ENCODE measurements at places on chromosomes 2 and 18. TPM values are rescaled to one million over a fixed set of nuclear protein-coding genes. Genes with fewer than 3 reads are reported as not detected.
A peak's percentile ranks its signal among the peaks of the same experiment; 100 is the strongest.

DNA sequence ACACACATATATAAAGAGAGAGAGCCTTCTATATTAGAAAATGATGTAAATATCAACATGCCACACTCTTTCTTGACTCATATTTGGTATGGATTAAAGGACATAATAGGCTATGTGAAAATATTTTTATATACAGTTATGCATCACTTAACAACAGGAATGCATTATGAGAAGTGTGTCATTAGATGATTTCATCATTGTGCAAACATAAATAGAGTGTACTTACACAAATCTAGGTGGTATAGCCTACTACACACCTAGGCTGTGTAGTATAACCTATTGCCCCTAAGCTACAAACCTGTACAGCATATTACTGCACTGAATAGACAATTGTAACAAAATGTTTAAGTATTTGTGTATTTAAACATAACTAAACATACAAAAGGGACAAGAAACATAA, 354.8 kb upstream of the CNTNAP5 start:
- H3K4me1 ChIP-seq, result no peaks in the 10 kb centered on the region
- no peak overlapping the region for H3K27ac ChIP-seq

The RGPD3 gene
- 0.11 TPM for total RNA-seq

- peaks cover 44% of the 10 kb centered on the region for H3K4me1 ChIP-seq
- peak; percentile 58 for DNase-seq
- H3K27ac ChIP-seq, result peak overlapping the region; percentile 17
These were observed 3.9 kb upstream of the KLHL29 start for GRCh38 chr2:23381084-23381483.

- DNase-seq, result peak; percentile 4
- peaks cover 36% of the 10 kb centered on the region for H3K4me1 ChIP-seq
- peak overlapping the region; percentile 66 for H3K4me3 ChIP-seq
- no peaks in the 10 kb centered on the region for H3K36me3 ChIP-seq
- peaks cover 2% of the 10 kb centered on the region for H3K27me3 ChIP-seq
- H3K27ac ChIP-seq, result peak overlapping the region; percentile 91
These were observed 47.1 kb downstream of the PRKCE start for GRCh38 chr2:45698554-45698953.

GRCh38 chr2:130764821-130765115, 9.4 kb downstream of the AMER3 start:
- no peaks in the 10 kb centered on the region for H3K4me1 ChIP-seq
- no peak overlapping the region for H3K4me3 ChIP-seq
- no peak overlapping the region for H3K27ac ChIP-seq
- no peak for DNase-seq

GRCh38 chr2:27306136-27306535, 2.1 kb downstream of the UCN start:
- H3K4me3 ChIP-seq, result no peak overlapping the region
- H3K4me1 ChIP-seq, result no peaks in the 10 kb centered on the region
- peaks cover 20% of the 10 kb centered on the region for H3K27me3 ChIP-seq
- no peak overlapping the region for H3K27ac ChIP-seq

DNA sequence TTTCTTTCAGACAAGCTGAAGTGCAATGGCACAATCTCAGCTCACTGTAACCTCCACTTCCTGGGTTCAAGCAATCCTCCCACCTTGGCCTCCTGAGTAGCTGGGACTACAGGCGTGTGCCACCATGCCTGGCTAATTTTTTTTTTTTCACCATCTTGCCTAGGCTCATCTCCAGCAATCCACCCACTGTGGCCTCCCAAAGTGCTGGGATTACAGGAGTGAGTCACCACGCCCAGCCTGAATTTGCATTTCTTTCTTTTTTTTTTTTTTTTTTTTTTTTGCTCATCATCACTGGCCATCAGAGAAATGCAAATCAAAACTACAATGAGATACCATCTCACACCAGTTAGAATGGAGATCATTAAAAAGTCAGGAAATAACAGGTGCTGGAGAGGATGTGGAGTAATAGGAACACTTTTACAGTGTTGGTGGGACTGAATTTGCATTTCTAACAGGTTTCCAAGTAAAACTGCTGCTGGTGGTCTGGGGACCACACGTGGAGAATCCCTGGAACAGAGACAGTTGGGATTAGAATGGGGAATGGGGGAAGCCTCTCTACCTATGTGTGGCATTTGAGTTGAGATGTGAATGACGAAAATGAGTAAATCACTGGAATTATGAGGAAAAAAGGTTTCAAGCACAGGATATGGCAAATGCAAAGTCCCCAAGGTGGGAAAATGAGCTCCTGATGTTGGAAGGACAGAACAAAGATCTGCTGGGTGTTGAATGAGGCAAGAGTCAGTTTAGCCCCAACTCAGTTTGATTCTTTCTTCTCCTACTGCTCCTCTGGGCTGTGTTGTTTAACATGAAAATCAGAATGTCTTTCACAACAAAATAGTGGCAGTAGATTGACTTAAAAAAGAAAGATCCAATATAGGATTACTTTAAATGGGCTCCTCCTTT, 88.8 kb upstream of the MAP4K4 start:
- H3K36me3 ChIP-seq, result no peaks in the 10 kb centered on the region
- DNase-seq, result no peak
- peaks cover 11% of the 10 kb centered on the region for H3K4me1 ChIP-seq
- no peak overlapping the region for H3K4me3 ChIP-seq
- no peak overlapping the region for H3K27ac ChIP-seq

The LRATD1 gene
- total RNA-seq, result not detected

DNA sequence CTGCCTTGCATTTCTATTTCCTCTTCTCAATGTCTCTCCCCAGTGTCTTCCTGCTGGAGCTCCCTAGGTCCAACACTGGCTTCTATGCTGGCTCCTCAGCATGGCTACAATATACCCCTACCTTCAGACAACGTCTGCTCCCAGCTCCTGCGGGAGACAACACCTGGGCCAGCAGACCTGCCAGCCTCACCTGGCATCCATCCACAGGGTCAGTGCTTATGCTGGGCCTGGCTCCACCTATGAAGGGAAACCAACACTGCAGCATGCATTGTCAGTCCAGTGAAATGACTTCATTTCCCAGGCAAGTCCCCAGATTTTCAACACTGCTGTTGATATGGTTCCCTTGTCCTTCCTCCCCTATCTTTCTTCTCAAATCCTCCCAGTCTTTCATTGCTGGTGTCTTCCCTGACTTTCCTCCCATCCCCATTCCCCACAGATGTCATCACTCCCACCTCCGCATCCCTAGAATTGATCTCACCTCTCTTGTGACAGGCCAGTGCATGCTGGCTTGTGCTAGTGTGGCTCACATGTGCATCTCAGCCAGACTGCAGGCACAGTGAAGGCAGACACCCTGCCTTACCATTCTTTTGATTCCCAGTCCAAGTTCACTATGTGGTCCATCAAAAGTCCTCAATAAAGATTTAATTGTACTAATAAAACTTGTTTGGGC, 98.0 kb downstream of the MYO5B start:
- no peak overlapping the region for H3K27ac ChIP-seq
- DNase-seq, result no peak

The MALL gene
- 39.1 TPM for total RNA-seq

DNA sequence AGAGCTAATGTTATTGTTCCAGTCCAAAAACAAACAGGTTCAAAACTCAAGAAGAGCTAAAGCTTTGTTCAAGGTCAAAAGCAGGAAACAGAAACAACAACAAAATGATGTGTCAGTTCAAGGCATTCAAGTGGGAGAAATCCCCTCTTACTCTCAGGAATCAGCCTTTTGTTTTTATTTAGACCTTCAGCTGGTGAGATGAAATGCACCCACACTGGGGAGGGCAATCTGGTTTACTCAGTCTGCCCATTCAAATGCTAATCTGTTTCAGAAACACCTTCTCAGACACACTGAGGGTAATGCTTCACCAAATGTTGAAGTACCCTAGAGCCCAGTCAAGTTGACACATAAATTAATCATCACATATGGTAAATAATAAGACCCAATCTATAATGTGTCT, 150.6 kb downstream of the TMX3 start:
- H3K4me1 ChIP-seq, result peaks cover 16% of the 10 kb centered on the region
- H3K36me3 ChIP-seq, result no peaks in the 10 kb centered on the region
- no peak for DNase-seq
- H3K27me3 ChIP-seq, result no peaks in the 10 kb centered on the region
- no peak overlapping the region for H3K27ac ChIP-seq

The ERMN gene
- total RNA-seq, result not detected
